ENCODE measurements at places on chromosomes 7 and 10.

DNA sequence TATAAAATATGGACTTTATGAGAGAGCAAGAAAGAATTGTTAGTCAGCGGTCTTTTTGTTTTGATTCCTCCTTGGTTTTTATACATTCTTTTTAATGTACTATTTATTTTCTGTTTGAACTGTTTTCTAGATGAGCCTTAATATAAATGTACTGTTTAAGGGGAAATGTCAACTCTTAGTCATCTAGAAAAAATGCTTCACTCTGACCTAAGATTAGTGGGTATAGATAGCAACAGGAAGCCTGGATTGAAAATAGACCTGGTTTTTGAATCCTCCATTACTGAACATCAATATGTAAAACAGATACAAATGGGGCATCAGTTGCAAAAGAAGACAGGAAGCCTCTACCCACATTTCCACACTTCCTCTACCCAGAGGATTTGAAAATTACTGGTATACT is 87.8 kb downstream of the CHRM2 start:
- DNase-seq: no peak

GRCh38 chr10:122850705-122851640 is 5.3 kb upstream of the CUZD1 start:
- no peak for DNase-seq

DNA sequence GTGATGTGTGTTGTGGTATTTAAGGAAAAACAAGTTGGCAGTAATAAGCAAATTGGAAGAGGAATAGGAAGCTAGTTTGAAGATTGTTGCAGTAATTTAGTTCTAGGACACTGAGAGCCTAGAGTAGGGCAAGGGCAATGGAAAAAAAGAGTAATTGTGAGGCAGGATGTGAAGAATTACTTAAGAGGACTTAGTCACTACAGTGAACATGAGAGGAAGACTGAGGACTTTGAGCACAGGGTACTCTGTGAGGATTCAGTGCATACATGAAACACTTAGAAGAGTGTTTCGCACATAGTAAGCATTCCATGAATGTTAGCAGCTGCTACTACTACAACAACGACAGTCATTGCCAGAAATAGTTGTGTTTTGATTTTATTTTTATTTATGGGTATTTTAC is 30.9 kb upstream of the DKK1 start:
- DNase-seq: no peak

GRCh38 chr10:54769051-54769450 is 32.0 kb downstream of the PCDH15 start:
- no peak for DNase-seq

DNA sequence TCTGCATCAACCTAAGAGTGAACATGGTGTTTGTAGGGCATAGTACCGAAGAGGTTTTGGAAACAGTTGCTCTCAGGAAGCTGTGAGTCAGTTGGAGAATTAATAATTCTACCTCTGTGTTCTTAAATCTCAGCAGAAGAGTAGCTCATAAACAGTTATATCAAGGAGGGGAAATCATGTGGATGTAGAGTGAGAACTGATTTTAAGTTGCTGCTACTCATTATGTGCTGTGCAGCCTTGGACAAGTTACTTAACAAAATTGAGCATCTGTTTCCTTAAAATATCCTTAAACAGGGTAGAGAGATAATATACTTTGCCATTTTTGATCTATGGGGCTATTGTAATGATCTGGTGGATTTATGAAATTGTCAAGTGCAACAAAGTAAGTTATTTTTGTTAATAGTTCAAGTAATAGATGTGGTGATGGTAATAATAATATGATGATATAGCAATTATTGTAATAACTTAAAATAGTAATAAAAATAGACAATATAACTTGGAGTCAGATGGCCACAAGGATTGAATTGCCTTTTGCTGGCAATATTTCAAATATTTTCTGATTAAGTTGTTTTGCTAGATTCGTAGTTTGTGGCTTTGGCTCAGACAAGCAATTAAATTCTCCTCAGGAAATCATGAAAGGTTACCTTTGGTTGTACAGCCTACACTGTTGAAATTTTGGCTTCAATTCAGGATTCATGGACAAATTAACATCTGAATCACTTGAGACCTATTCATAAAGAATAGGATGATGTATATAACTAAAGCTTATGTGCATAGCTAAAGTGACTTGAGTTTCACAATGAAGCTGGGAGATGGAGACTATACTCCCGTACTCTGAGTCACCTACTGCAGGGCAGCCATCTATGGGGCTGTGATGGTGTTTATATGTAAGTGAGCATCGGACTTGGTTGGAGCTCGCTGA is 228.5 kb downstream of the CDK14 start:
- no peak for DNase-seq

DNA sequence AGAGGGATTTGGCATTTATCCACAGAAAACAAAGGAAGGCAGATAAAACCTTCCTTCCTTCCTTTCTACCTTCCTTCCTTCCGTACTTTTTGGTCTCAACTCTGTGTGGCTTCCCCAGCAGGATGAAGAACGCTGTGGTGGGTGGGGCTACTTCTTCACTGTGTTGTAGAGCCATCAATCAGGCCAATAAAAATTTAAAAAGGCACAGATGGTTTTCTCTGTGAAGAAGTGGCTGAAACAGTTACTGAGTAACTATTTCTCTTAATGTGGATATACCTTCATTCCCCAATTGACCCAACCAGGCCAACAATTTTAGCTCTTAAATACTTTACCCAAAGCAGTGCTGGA is 75.8 kb downstream of the ZNF92 start:
- DNase-seq: no peak

DNA sequence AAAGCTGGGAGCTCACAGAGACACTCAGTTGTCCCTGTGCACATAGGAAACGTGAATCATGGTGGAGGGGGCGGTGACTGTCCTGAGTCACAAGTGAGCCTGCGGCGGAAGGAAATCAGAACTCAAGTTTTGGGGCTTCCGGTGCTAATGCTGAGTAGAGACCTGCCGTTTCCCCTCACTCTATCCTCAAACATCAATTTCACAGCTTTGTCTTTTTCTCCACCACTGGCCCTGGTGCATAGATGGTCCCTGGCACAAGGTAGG is 21.9 kb downstream of the ADCYAP1R1 start:
- no peak for DNase-seq

- no peak for DNase-seq
Observed at GRCh38 chr7:126529833-126530232, 722.9 kb downstream of the GRM8 start.
